ENCODE measurements at places on chromosomes 5 and 9.
A peak's percentile ranks its signal among the peaks of the same experiment; 100 is the strongest.

DNA sequence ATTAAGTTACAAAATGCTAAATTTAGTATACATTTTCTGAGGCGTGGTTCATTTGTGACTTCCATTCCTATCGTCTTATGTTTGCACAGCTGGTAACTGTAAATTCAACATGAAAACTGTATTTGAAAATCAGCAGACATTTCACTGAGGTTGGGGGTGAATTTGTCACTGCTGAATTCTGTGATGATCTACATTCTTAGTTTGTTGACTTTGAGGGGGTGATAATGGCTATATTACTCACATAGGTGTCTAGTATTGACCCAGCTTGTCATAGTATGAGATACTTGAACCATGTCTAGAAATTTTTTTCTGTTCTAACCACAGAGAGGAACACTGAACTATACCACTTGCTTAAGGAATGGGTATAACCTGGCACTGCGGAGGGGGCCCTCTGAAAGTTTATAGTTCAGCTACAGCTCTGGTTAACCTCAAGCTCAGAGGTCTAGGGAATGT, 313.3 kb downstream of the PIK3R1 start:
- no peak for DNase-seq

- DNase-seq = no peak
These were observed 43.5 kb downstream of the MOCS2 start for GRCh38 chr5:53066088-53066487.

DNA sequence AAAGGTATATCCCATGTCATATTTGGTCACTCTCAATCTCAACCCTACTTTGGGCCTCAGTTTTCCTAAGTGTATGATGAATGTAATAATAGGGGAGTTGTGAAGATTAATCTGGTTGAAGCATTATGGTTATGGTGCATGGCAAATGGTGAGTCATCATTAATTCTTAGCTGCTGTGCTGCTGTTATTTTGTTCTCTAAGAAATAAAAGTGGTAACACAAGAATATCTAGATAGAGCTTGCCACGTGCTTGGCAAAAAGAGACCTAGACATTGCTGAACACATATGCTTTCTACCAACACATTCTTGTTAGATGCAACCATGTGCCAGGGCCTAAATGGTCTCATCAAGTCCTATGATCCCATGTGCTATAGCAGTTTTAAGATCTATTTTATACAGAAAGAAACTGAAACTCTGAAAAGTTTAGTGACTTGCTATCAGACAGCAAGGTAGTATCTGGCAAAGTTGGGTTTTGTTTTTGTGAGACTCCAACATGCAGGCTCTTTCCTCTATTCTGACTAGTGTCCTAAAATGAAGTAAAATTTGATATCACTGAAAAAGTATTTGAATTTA, 699.9 kb upstream of the MEF2C start:
- DNase-seq = no peak

- no peak for DNase-seq
These were observed 58.9 kb downstream of the PLPPR1 start for GRCh38 chr9:101087426-101087825.

- no peak for DNase-seq
These were observed 72.5 kb downstream of the EPB41L4A start for GRCh38 chr5:112346411-112347044.

- no peak for DNase-seq
These were observed 14.5 kb downstream of the EDIL3 start for GRCh38 chr5:84370176-84370575.

DNA sequence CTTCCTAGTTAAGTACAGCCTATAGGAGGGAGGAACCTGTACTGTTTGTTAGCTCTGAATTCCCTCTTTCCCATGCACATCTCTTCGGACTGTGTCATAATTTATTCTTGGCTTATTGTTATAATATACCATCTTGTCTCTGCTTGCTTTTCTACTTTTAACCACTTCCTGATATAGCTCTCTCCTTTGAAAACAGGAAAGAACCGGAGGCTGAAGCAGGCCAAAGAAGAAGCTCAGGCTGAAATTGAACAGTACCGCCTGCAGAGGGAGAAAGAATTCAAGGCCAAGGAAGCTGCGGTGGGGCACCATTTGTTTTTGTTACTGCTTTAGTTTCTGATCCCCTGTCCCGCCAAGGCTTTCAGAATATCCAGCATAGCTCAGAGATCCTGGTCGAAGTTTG, 4.8 kb downstream of the ATP6V1G1 start:
- DNase-seq = peak; percentile 51

- no peak for DNase-seq
These were observed 898 bp downstream of the STC2 start for GRCh38 chr5:173327084-173327947.

DNA sequence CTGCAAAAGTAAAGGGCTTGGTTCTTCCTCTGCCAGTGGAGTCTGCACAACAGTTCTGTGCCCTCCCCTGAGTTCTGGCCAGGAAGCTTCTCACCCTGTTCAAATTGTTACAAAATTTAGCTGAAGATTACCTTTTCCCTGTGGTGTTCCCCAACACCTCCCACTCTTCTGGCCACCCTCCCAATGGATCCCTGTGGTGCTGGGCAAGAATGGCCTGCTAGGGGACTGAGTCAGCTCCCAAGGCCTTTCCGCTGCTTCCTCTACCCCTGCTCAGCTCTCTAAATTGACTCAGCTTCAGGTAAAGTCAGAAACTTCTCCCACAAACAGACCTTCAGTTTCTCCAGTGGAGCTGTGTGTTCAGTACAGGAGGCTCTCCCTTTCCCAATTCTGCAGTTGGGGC, 186.0 kb downstream of the NR2F1-AS1 start:
- DNase-seq = no peak

DNA sequence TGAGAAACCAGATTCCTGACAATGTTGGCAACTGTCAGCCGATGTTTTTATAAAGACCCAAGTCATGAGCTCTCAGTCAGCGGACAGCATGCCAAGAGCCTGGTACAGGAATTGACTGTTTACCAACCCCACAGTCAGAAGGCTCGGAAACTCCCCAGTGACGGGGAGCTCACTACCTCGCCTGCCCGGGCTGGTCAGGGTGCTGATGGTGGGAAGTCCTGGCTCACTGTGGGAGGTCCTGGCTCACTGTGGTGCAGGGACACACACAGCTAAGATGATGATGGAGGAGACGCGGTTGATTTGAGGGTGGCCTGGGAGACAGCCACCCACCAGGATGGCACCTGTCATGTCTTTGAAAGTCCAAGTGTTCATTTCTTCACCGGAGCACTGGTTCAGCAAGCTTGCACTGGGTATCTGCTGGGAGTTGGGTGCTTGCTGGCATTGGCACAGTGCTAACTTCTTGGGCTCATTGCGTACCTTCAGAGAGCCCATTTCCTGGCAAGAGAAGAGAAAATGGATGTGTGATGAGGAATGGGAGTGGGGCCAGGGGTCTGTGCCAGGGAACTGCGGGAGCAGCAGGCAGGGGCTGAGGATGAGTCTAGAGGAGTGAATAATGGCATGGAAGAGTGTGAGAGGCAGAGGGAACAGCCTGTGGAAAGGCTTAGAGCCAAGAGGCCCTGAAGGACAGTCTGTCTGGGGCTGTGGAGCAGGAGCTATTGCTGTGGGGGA, 15.3 kb downstream of the ASS1 start:
- DNase-seq = no peak

DNA sequence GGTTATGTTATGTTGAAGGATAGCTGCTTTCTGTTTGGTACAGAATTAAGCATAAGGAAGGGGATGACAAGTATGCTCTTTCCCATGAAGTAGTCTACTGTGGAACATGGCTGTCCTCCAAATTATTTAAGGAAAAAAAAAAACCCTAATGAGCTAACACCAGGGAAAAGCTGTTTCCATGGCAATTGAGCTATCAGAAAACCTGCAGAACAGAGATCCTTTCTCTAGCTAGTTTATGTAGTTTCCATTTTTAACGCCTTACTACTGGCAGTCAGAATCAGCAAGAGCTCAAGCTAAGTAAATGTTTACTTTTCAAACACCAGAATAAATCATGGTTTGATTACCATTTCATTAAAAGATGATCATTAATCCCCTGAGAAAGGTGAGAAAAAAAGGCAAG, 287.4 kb upstream of the TARS1 start:
- no peak for DNase-seq

GRCh38 chr9:81379655-81380054, 309.7 kb downstream of the TLE1 start:
- DNase-seq = no peak

GRCh38 chr9:86860006-86860405, 87.3 kb downstream of the GAS1 start:
- DNase-seq = no peak

GRCh38 chr5:36915653-36916052, 39.1 kb downstream of the NIPBL start:
- no peak for DNase-seq
